ENCODE measurements at places on chromosomes 3 and 15.

DNA sequence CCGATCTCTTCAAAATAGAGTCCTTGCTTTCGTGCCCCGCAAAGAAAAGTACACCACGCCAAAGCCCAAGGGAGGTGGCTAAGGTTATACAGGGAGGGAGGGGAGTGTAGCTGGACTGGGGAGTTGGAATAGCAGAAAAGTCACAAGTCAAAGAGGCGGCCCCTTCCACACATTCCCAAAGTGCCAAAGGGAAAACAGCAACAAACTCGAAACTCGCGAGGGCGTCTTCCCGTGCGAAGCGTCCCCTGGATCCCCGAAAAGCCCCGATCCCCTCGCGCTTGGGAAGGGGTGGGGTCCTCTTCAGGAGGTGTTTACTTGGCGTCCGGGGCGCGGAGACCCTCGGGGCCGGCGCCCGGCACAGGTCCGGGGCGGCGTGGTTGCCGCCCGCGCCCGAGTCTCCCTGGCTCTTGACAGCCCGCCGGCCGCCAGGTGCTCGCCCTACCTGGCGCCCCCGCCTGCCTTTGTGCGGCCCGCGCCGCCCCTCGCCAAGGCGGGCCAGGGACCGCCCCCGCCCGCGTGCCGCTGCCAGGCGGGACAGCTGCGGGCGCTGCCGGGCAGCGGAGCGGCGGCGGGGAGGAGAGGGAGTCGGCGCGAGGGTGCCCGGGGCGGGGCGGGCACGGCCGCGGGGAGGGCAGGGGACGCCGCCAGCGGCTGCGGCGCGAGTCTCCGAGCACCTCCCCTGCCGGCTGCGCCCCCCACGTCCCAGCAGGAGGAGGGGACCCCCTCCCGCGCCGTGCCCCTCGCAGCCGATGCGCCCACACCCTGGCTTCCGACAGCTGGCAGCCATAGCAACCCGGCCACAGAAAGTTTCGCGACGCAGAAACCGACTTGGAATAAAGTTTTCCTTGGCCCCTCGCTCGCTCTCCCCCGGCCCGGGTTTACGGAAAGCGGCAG is 966 bp downstream of the MYO1E start:
- no peak for DNase-seq

DNA sequence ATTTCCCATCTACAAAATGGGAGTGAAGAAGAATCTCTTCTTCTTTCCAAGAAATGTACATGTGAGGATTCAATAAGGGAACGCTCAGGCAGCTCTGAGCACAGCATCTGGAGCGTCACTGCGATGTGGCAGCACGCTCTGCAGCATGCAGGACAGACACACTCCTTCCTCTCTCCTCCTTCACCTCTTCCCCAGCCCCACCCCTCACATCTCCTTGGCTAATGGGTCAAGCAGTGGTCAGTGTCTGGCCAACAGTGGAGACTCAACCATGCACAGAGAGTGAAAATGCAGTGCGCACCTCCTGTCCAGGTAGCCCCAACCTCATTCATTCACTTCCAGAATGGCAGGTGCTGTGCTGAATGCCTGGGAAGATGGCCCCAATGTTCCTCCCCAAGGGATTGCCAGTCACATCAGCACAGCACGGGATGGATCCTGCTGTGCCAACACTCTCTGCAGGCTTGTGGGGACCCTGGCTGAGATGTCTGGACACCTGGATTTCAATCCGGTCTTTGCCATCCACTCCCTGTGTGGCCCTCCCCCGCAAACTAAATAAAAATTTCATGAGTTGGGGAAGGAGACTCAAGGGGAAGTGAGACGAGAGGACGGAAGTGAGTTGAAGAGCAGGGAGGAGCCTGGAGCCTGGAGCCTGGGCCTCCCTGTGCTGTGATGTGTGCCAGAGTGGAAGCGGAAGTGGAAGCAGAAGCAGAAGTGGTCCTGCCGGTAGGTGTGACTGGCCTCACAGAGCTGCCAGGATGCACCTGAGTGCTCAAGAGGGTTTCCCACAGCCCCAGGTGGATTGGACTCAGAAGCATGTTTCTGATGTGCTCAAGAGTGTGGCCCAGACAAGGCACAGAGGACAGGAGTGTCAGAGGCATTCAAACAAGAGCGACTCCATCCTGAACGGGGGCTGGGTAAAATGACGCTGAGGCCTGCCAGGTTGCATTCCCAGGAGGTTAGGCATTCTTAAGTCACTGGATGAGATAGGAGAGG is 163.9 kb downstream of the SMAD6 start:
- DNase-seq: no peak

- no peak for DNase-seq
Observed at GRCh38 chr3:185830018-185830797, 5.4 kb upstream of the IGF2BP2 start.

DNA sequence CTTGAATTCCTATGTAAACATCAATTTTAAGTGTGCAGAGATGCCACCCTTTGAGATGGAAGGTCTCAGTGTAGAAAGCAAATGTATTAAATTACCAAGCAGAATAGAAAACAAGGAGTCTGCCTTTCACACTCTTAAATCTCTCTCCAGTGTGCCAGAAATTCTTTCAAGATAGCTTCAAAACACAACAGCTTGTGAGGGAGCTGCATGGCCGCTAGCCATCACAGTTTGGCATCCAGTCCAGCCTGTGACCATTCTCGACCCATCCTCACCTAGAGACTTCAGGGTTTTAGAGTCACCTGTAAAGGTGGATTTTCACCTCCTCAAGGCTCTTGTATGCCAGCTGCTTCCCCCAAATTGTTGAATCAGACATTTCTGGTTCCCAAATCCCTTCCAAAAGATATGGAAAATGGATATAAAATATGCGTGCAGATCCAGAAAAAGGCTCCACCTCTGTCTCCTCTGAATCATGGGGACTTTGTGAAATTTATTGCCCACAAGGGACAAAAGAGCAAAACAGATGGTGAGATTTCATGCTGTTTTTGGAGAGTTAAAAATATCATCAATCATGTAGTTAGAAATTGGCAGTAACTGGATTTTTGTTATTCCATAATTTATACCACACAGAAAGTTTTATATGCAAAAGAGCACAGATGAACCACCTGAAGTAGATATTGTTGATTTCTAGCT is 114.2 kb upstream of the THRB start:
- DNase-seq: no peak

GRCh38 chr15:83930392-83931212 is 276.7 kb downstream of the ADAMTSL3 start:
- DNase-seq: no peak

- no peak for DNase-seq
Observed at GRCh38 chr15:77622934-77623754, 9.6 kb downstream of the LINGO1 start.

DNA sequence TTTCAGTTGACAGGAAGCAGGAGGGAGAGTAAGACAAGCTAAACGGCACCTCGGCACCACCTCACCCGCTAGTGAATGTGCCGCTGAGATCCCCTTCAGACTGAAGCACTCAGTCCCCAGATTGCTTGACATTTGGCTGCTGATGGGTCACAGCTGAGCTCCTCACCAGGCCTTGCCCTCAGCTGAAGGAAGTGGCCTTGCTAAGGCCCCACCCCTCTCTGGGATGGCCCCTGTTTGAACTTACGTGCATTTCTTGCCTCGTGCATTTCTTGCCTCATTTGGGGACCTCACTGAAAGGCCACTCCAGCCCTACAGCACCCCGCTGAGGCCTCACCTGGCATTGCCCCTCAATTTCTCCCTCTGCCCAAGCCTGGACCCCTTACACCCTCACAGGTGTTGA is 39.8 kb downstream of the EOGT start:
- DNase-seq: no peak

DNA sequence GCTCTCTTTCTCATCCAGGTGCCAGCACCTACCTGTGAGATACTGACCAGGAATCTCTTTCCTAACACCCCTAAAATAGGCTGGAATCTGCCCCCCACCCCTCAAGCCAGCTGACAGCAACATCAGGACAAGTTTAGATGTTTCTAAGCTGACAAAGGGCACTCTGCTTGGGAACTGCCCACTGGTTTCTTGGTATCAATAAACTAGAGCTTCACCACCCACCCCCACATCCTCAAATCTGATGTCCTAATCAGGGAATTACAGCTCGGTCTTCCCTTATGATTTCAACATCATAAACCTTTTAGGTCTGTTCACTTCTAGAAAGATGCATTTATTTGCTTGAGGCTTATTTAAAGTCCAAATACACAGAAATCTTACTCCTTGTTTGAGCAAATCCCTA is 34.7 kb downstream of the CEP19 start:
- DNase-seq: no peak

DNA sequence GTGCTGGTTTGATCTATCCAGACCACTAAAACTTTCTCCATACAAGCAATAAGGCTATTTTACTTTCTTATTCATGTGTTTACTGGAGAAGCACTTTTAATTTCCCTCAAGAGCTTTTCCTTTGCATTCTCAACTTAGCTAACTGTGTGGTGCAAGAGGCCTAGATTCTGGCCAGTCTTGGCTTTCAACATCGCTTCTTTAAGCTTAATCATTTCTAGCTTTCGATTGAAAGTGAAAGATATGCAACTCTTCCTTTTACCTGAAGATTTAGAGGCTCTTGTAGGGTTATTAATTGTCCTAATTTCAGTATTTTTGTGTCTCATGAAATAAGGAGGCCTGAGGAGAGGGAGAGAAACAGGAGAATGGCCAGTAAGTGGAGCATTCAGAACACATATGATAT is 234.8 kb upstream of the GADL1 start:
- no peak for DNase-seq

- DNase-seq: no peak
Observed at GRCh38 chr3:122923611-122924010, 104.0 kb downstream of the SEMA5B start.

- no peak for DNase-seq
Observed at GRCh38 chr3:193945143-193945542, 190.8 kb upstream of the HES1 start.

DNA sequence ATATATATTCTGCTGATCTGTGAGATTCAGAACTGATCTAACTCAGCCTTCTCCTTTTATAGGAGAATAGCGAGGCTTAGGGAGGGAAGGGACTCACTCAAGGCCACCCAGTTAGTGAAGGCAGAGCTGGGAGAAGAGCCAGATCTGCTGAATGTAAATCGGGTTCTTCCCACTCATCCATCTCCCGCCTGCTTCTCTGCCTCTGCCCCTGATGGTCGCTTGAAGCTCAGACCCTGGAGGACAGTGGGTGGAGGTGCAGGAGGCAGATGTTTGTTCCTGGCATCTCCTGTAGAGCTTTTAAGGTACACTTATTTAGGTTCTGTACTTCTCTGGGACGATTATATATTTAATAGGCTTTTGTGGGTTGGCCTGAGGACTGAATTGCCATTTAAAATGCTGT is 4.3 kb downstream of the PDIA5 start:
- DNase-seq: no peak

GRCh38 chr3:16888785-16889607 is 4.2 kb downstream of the PLCL2 start:
- DNase-seq: no peak

- DNase-seq: no peak
Observed at GRCh38 chr15:41666353-41666920, 6.2 kb downstream of the MGA start.

DNA sequence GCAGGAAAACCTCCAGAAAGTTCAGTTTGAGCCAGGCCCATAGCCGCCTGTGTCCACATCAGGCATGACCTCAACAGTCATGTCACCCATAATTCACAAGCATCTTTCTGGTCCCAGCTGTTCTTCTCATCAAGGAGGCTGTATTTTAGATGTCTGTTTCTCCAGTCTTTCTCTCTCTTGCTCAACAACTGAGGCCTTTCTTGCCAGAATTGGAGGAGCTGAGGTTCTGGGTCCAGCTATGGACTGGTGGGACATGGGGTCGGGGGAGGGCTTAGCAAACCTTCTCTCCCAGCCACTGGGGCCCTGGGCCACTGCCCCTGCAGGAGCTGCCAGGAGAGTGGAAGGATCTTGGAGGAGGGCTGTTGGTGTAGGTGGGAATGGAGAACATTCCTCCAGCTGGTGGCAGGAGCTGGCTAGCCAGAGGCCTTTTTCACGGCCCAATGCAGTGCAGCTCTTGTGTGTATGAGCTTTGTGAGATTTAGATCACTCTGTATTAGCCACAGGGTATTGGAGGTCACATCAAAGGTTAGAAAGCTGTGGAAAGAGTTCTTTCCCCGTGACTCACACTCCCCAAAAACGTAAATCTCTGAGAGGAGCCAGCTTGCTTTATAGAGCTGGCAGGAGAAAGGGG is 23.5 kb downstream of the MAGEF1 start:
- DNase-seq: no peak

DNA sequence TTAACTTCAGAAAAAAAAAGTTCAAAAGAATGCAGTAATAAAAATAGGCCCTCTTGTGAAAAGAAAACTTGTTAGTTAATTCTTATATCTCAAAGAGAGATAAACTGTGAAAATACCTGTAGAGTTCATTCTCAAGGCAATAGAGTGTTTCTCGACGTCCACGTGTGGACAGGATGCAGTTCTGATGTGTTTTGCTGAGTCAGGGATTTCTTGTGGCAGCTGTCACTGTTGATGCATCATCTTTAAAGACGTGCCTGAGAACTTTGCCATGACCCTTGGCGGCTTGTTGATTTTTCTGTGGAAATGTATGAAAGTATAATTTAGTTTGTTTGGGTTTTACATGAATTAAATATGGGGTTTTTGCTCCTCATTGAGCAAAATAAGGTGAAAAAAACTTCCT is 702.2 kb downstream of the NLGN1 start:
- DNase-seq: no peak

DNA sequence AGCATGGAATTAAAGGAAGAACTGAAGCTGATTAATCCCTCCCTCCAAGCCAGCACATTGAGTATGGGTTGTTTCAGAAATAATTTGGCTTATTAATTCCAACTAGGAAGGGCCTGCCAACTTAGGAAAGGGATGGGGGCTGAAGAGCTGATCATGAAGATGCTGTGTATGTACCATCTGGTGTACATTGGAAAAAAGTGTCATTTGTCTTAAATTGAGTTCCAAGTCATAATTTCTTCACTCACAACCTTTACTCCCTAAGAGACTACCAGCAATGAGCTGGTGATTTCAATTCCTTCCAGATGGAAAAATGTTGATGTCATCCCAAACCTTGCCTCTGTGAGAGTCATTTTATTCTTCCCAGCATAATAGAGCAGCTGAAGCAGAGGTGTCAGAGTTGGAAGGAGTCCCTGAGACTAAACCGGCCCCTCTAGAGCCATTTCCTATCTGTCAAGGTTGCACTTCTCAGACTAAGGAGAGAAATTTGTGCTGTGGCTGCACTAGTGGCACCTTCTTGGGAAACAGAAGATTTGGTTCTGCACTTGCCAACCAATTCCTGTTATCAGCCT is 79.4 kb downstream of the GTPBP8 start:
- no peak for DNase-seq

- DNase-seq: no peak
Observed at GRCh38 chr15:77832874-77833273, 200.2 kb upstream of the LINGO1 start.

DNA sequence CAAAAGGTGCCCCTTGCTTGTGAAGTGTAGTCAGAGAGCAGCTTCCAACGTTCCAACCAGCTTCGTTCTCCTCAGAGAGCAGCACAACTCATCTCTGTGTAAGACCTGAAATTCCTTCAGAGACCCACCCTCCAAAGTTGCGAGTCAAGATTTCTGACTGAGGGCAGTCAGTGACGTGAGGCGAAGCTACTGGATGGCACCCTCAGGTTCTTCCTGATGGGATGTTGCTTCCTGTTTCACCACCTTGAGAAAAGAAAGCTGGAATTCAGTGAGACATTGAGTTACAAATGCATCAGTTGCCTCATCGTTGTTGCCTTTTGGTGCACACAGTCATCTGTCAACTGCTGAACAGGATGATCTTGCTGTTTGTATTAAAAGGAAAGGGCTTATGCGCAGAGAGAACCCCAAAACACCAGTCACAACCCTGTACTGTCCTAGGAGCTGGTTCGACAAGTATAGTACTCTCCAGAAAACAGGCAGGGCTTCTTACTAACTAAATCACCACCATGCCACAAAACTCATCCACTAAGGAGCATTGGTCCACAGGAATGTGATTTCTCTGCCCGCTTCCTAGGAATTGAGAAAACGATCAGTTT is at the start of gene CERS3:
Gene CERS3 (minus strand): TSS at position 118 of the 596 bp plus-strand sequence. CDS start 27,101 bp downstream, outside the sequence.
- DNase-seq: no peak

GRCh38 chr3:70703305-70704102 is 391.1 kb upstream of the MDFIC2 start:
- no peak for DNase-seq
